ENCODE measurements at places on chromosomes 7 and 10. TPM values are rescaled to one million over a fixed set of nuclear protein-coding genes. Genes with fewer than 3 reads are reported as not detected.

DNA sequence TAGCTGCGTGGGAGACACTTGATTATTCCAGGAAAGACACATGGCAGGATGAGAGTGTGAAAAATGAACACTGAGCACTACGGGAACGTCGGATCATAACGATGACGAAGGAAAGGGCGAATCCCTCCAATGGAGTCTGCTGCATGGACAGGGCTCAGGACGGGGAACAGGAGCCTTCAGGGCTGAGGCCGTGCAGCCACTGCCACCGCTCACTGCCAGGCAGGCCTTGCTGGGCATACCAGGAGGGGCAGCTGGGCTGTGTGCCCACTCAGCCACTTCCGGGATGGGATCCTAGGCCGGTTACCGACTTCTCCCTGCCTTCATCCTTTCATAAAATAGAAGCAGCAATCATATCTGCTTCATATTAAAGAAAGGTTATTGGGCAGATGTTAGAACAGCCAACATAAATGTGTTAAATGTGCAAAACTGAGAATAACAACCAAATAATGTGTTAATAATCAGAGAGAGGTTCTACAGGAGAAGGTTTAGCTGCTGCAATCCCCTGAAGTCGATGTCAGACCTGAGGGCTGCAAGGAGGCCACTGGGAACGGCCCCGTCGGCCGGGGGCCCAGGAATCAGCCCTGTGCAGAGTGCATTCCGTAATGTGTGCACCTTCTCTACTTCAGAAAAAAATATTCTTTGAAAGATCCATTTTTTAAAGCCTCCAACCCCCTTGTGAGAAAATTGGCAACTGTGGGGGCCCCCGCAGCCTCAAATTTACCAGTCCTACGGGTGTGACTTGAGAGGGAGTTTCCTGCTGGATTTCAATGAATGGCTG lies 63.6 kb downstream of the ADARB2 start:
- no peak for DNase-seq

- DNase-seq = peak; percentile 75
Measured at GRCh38 chr7:108079648-108080591, 50.2 kb downstream of the LAMB4 start.

DNA sequence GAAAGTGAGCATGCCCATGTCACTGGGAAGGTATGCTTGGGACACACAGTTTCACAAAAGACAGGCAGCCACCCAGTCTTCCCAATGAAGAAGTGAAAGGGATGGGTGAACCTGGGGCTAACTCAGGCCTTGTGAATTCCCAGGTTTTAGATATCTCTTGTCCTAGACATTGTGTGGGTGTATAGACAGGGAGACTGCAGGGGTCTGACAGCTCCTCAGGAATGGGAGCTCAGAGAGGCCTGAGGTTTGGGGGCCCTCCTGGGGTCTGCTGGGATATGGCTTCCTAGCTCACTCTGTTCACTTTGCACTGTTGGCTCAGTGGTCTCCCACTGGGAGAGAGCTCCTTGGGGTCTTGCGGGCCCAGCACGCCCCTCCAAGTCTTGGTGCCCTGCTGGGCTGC lies 47.0 kb downstream of the WDFY4 start:
- no peak for DNase-seq

The CAMK1D gene
- 4.6 TPM for polyA plus RNA-seq

The GRID1 gene
- 1.1 TPM for polyA plus RNA-seq

Data from right lung (tissue), 10 donors.